ENCODE measurements at places on chromosomes 11 and 22.
A peak's percentile ranks its signal among the peaks of the same experiment; 100 is the strongest.

DNA sequence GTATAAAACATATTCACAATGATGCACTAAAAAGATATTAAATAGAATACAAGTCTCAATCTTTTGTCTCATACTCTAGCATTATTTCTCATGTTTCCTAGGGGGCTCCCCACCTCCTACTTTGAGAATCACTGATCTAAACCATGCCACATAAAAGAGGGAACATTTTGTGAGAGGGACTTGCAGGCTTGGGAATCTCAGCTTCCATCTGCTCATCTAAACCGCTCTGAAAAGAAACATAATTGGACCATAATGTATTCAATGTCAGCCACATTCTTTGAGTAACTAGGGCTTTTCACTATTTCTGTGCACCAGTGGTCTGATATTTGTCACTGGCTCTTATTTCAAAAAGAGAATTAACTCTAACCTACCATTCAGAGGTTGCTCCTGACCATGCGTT, 6.4 kb upstream of the CSRP3 start:
- no peak for DNase-seq

GRCh38 chr11:925158-925495, 543 bp upstream of the AP2A2 start:
- DNase-seq: no peak

- no peak for DNase-seq
Observed at GRCh38 chr11:17117262-17117661, 39.8 kb upstream of the RPS13 start.

DNA sequence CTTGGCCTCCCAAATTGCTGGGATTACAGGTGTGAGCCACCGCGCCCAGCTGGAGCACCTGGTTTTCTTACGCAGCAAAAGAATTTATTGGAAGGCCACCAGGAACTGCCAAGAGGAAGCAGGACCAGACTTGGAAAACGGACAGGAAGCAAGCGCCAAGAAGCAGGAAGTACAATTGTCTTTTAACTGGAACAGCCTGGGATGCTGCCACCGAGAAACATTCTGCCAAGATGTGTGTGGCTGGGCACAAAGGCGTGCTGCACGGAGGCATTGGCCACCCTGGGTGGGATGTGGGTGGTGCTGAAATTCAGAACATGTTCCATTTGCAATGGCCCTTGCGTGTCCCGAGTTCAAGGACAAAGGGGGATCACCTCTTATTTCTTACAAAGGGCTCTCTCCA, 15.4 kb downstream of the SLC3A2 start:
- no peak for DNase-seq

- no peak for DNase-seq
Observed at GRCh38 chr11:46489656-46490560, 98.3 kb upstream of the CHRM4 start.

- DNase-seq: no peak
Observed at GRCh38 chr22:45608763-45609180, 62.9 kb upstream of the ATXN10 start.

- DNase-seq: no peak
Observed at GRCh38 chr11:81220146-81220895, 1513.3 kb downstream of the FAM181B start.

DNA sequence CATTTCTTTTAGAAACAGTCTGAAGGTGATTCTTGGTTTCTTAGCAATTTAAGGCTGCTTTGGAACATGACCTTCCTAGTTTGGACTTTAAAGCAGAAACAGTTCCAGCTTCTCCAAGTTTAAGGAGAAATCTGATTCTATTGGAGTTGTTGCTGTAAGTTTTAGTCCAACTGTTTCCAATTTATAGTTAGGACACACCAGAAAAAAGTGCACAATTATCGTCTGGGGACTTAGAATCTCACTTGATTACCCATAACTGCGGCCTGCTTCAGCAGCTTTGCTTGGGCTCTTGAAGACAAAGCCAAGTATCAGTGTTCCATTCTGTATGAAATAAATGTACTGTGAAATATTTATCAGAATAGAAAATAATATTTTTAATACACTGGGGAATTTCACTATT, 246.6 kb downstream of the TMEM135 start:
- no peak for DNase-seq

DNA sequence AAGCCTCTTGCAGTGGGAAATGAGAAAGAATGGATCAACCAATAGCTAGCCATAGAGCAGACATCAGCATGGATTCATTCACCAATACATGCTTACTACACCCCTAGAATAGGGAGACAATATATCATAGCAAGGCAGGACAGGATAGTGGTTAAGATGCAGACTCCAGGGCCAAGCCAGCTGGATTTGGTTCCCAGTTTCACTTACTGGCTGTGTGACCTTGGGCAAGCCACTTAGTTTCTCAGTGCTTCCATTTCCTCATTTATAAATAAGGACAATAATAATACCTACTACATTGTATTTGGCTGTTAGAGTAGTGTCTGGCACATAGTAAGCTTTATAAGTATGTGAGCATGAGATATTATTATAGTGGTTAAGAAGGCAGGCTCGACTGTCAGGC, 7.1 kb downstream of the DCHS1 start:
- peak; percentile 33 for DNase-seq

DNA sequence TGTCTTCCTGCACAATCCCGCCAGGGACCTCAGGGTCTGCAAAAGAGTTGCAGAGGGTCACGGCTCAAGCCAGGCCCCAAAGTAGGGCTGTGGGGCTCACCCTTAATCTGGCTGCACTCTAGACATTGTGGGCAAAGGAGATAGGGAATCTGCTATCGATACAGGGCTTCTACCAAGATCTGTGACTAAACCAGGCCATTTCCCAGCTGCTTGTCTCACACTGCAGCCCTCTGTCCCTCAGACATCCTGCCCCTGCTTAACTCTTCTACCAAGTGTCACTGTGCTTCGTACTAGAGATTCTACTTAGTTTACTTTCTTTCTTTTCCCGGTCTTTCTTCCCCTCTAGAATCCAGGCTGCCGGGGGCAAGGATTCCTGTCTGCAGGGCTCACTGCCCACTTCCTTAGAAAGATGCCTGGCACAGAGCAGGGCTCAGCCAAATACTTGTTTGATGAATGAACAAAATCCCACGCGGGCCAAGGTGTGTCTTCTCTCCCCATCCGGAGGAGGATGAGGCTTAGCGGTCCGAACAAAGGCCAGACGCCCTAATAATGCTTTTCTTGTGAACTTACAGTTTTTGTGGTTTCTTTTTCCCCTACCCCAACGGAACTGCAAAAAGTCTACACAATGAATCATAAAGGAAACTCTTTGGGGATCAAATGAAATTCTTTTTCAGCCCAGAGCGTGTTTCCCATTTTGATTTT, 61.3 kb upstream of the ANO1 start:
- no peak for DNase-seq

GRCh38 chr11:66970807-66971442, 4.2 kb upstream of the C11orf86 start:
- DNase-seq: no peak

DNA sequence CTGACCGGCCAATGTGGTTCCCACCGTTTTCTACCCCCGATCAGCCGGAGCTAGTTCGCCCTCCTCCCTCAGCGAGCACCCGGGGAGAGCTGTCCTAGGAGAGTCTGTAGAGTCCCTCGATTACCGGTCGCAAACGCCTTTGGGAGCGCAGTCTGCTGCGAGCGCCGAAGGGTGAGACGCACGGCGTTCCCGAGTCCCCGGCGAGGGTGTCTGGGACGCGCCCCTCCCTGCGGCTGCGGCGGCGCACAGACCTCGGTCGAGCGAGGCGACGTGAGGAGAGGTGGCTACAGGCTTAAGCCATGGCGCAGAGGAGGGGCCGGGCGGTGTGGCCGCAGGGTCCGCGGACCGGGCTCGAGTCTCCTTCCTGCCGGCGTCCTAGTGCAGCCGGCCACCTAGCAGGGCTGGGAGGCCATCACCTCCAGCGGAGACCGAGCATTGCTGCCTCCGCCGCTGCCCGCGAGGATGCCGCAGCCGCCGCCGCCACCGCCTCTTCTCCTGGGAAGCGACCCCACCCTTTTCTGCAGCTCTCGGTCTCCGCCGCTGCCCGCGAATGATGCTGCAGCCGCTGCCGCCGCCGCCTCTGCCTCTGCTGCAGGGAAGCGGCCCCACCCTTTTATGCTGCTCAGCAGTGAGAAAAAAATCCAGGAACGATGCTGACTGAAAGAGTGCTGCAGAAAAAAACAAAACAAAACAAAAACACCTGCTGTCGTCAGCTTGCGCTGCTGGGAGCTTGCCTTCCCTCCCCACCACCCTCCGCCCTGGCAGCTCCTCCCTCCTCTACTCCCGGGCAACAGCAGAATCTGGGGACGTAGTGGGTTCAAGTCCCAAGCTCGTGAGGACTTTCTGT, at the start of gene MAP6:
TSS of gene MAP6 (minus strand) at position 588 of the 847 bp plus-strand sequence. CDS start 669 bp downstream, outside the sequence.
- no peak for DNase-seq

- DNase-seq: no peak
Observed at GRCh38 chr11:61328351-61328750, 4.6 kb downstream of the DDB1 start.

DNA sequence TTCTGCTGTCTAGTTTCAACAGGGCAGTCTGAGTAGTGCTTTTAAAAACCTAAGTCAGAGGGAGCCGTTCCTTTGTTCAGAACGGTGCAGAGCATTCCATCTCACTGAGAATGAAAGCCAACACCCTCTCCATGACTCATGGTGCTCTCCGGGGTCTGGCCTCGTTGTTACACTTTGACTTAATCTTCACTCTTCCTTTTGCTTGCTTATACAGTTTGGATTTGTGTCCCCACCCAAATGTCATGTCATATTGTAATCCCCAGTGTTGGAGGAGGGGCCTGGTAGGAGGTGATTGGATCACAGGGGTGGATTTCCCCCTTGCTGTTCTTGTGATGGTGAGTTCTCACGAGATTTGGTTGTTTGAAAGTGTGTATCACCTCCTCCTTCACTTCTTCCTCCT, 292.2 kb downstream of the ST3GAL4 start:
- no peak for DNase-seq

- DNase-seq: no peak
Observed at GRCh38 chr11:99271527-99271926, 250.8 kb downstream of the CNTN5 start.

- DNase-seq: no peak
Observed at GRCh38 chr11:113615098-113615497, 91.0 kb downstream of the TMPRSS5 start.

- no peak for DNase-seq
Observed at GRCh38 chr11:35242412-35243242, 103.7 kb downstream of the CD44 start.

GRCh38 chr11:119173453-119173852, 4.9 kb downstream of the NLRX1 start:
- no peak for DNase-seq

GRCh38 chr11:134460881-134461280, 48.8 kb upstream of the B3GAT1 start:
- no peak for DNase-seq

DNA sequence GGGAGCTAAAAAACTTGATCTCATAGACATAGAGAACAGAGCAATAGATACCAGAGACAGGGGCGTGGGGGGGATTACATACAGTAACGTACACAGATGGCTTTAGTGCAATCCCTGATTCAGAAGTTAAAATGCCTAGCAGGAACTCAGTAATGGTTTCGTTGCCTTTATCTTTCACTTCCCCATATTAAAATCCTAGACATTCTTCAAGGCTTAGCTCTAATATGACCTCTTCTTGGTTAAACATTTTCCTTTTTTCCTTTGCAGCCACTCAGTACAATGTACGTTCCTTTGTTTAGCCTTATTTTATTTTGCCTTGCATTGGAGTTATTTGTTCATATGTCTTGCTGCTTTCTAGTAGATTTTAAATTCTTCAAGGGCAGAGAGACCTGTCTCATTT, 104.9 kb downstream of the C11orf87 start:
- DNase-seq: no peak

Data from activated CD8-positive, alpha-beta memory T cell treated with anti-CD3 and anti-CD28 coated beads for 24 hours (primary cell).